ENCODE measurements at places on chromosomes 5 and 9.

- no peak for DNase-seq
Measured at GRCh38 chr5:34576891-34577666, 79.0 kb upstream of the RAI14 start.

DNA sequence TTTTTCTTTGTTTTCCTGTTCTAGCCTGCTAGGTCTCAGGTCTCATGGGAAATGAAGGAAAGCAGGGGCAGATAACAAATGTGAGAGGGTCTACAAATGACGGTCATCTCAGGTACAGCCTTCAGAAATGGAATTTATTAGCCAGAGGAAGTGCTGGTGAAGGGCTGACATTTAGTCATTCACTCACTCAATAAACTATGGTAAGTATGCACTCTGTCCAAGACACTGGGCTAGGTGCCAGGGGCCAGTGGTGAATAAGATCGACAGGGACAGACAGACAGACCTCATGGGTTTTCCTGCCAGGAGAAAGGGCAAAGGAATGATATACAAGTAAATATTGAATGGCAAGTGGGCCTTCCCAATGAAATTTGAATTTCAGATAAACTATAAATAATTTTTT is 6.3 kb downstream of the PDE6A start:
- DNase-seq: no peak

- DNase-seq: no peak
Measured at GRCh38 chr9:97990259-97990658, 7.1 kb downstream of the ANP32B start.

GRCh38 chr5:152560512-152561137 is 155.5 kb upstream of the NMUR2 start:
- DNase-seq: peak; percentile 23

DNA sequence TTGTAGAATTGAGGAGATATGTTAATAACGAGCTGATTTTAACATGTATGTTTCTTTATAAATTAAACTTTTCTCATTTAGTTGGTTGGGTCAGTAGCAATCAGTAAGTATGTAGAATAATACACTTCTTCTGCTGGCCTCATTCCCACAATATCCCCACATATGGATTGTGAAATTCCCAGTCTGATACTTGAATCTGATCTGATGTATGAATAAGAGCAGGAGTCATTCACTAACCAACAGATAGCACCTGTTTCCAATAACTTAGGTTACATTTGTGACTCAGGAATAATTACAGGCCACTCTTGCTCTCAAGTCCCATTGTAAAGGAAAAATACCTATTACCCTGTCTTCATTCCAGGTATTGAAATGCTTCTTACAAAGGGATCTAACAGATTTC is 23.9 kb downstream of the SLC36A1 start:
- DNase-seq: peak; percentile 5

DNA sequence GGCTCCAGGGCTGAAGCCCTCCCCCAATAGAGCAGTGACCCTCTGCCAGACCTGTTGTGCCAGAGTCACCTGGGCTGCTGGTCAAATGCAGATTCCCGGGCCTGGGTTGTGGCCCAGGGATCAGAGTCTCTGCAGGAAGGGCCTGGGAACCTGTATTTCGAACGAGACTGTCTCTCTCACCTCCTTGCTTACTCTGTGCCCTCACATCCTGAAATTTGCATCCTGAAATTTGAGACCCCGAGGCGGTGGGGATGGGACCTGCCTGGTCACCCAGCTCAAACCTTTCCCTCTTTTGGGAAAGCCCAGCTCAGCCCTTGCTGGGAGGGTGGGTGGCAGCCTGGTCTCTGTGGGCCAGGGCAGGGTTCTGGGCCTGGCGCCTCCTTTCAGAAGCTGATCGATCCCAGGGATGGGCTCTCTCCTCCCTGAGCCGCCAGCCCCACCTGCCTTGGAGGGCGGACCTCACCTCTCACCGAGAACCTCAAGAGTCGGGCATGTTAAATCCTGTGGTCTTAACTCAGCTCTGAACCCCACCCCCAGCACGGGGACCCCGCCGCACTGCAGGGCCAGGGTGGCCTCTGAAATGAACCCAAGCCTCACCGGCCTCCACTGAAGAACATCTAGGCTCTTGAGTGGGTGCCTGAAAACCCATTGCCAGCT is 44.0 kb upstream of the IER5L start:
- no peak for DNase-seq

- no peak for DNase-seq
Measured at GRCh38 chr9:91820949-91821880, 128.8 kb downstream of the ROR2 start.

DNA sequence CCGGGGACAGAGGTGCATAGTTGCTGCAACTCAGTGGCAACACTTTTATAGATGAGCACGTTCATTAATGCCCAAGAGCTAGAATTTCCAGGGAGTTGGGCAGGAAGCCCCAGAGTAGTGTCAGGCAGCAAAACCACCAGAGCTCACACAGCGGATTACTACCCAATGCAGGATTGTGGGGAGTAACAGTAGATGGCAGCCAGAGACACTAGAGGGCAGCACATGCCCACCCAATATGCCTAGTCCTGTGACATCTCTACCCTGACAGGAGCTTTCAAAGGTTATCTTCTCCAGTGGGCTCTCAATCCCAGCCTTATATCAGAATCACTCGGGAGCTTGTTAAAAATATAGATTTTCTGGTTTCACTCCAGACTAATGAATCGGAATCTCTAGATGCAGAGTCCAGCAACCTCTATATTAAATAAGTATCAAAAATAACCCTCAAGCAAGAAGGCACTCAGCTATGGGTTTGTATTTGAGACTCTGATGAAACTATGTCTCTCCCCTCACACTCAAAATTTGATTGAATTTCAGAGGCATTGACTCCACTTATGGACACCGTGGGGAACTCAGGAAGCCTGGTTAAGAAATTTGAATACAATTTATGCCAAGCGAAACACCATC is 58.4 kb upstream of the PHF24 start:
- peak; percentile 39 for DNase-seq

- no peak for DNase-seq
Measured at GRCh38 chr5:134328619-134329018, 38.4 kb downstream of the CDKL3 start.

- no peak for DNase-seq
Measured at GRCh38 chr9:101569741-101570501, 24.8 kb downstream of the PPP3R2 start.

- no peak for DNase-seq
Measured at GRCh38 chr9:127463382-127463781, 12.1 kb downstream of the LRSAM1 start.

DNA sequence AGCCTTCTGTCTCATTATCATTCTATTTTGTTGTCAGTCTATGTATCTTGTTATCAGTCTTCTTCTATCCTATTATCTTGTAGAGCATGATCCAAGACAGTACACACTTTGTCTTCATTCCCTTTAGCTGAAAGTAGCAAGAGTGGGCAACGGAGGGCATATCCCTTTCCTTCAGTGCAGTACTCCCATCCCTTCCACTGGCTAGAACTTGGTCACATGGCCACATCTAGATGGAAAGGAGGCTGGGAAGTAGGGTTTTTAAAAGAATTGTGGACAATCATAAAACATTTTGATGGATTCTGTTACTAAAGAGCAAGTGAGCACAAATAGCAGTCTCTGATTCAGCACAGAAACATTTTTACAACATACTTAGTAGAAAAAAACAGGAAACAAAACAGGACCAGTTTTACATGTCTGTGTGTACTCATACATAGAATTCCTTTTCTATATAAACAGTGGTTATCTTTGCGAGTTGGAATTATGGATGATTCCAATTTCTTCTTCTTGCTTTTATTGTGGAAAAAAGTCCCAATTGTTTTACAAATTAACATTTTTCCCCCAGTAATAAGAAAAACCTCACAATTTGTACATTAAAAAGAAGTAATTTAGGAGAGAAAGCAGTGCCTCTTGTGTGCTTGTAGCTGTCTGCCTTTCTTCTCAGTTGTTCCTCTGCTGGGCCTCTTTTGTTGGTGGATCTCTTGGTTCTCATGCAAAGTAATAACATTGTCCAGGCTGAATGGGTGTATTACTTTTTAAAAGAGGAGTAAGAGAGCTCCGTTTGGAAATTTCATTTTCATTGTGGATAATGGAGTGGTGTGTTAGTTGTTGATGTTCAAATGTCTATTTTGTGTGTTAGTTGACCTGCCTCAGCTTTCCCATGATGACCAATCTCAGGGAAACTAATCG is 410.9 kb upstream of the TRPC7 start:
- DNase-seq: no peak

GRCh38 chr5:150136305-150137167 is 19.1 kb downstream of the PDGFRB start:
- no peak for DNase-seq

- DNase-seq: no peak
Measured at GRCh38 chr5:177449140-177450061, 2.8 kb downstream of the PRR7 start.

DNA sequence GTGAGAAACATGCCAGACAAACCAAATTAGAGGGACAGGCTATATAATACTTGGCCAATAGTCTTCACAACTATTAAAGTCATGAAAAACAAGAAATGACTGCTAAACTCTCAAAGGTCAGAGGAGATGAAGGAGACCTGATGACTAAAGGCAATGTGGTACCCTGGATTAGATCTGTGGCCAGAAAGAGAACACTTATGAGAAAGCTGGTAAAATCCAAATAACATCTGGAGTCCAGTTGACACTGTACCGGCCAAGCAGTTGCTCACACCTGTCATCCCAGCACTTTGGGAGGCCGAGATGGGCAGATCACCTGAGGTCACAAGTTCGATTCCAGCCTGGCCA is 24.4 kb downstream of the ATOX1 start:
- no peak for DNase-seq

GRCh38 chr5:157485811-157486210 is 25.8 kb downstream of the NIPAL4 start:
- DNase-seq: no peak

DNA sequence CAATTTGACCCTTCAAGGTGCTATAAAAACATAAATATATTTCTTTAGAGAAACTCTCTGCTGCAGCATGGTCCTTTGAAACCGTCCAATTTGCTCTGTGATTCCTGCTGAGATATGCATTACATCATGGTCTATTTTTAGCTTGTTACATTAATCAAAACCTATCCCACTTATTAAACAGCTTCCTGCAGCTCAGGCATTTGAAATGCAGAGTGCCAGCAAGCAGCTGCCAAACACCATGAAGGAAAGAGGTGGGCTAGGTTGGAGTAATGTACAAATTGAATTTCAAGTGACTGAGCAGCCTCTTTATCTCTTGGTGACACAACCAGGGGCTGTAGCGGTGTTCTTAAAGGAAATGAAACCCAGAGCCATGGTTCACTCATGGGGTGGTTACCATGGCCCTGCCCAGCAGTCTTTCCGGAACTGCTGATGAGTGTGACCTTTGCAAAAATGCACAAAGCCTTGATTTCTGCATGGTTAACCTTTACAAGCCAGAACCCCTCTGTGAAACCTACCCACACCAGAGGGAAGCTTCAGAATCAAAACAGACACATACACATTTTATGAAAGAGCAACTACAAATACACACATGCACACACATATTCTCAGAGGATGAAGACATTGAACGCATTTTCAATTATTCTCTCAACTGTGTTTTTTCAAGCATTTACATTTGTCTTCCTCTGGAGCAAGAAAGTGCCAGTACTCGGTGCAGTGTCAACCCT is 155.8 kb upstream of the ZNF608 start:
- DNase-seq: peak; percentile 34

DNA sequence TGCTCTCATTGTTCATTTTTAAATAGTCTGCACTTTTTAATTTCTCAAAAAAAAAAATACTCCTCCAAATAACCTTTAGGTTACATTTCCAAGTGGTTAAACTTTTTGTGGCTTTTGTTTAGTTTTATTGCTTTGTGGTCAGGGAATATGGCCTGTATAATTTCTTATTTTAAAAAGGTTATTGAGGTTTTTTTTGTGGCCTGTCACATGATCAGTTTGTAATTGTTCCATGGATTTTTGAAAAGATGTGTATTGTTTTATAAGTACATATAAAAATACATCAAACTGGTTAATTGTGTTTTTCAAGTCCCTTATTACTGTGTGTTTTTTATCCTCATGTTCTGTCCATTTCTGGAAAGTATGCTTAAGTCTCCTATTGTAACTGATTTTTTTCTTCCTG is 64.0 kb downstream of the ZNF618 start:
- DNase-seq: no peak

DNA sequence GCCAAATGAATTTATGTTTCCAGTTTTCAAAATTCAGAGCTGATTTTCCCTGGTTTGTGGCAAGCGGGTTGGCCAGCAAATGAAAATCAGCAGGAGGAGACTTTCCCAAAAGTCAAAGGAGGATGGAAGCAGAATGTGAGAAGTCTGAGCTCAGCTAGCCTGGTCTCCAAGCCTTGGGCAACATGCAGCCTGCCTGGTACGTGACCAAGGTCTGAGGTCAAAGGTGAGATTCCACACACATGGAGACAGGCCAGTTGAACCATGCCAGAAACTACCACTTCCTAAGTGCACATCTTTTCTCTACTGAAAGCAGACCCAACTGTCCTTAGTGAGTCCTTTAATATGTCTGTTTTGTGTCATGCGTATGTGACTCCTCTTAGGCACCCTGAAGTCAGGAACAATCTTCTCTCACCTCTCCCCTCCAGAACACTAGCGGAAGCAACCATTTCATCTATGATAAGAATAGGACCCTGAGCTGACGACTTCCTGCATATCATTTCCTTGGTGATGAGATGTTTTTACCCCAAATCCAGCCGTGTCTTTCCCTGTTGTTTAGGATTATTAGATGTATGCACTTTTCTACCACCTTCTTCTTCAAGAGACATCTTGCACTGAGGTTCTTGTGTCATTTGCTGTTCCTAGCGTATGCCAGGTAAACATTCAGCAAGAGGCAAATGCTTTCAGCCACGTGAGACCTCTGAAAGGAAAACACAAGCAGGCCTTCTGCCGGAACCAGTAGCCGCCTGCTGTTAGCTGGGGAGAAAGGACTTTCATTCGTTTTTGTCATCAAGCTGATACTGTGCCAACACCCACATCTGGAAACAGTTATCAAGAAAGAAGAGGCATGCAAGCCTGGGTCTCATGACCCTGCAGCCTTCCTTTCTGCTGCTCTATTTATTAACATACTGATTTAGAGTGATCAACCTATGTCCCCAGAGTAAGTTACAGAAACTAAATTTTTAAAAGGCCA is 9.7 kb upstream of the TGFBI start:
- DNase-seq: no peak

DNA sequence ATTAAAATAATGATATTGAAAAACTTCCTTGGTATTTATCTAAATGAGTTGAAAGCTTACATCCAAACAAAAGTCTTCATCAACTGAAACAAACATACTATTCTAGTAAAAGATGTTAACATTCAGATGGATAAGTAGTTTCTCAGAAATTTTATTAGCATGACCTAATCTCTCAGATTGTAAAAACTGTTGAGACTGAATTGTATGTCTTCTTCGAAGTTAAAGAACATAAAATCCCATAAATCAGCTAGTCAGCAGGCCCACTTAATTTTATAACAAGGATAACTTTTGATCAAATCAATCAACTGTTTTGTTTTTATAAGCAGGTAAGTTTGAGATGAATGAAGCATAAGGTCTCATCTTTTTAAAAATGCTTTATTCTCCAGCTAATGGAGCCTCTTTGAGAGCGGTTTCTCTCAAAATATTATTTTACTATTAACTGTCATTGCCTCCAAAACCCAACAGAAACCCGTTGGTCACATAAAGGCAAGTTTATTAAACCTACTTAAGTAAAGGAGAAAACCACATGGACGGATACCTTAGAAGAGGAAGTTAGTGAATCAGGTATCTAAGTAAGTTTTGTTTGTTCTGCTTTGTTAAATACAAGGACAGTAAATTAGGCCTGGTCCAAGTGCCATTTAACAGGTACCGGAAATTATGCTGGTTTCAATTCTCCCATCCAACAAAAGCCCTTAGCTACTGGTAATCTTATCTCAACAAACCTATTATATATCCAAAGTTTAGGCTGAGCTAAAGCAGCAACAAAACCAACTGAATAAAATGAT is 457.0 kb downstream of the PDE4D start:
- DNase-seq: peak; percentile 7
